ENCODE measurements at places on chromosomes 4 and X. TPM values are rescaled to one million over a fixed set of nuclear protein-coding genes. Genes with fewer than 3 reads are reported as not detected.

The OPRPN gene
- total RNA-seq = not detected

The TMEM255A gene
- not detected for total RNA-seq

The PAK3 gene
- 1.5 TPM for total RNA-seq

The GPR173 gene
- total RNA-seq = 2.7 TPM

DNA sequence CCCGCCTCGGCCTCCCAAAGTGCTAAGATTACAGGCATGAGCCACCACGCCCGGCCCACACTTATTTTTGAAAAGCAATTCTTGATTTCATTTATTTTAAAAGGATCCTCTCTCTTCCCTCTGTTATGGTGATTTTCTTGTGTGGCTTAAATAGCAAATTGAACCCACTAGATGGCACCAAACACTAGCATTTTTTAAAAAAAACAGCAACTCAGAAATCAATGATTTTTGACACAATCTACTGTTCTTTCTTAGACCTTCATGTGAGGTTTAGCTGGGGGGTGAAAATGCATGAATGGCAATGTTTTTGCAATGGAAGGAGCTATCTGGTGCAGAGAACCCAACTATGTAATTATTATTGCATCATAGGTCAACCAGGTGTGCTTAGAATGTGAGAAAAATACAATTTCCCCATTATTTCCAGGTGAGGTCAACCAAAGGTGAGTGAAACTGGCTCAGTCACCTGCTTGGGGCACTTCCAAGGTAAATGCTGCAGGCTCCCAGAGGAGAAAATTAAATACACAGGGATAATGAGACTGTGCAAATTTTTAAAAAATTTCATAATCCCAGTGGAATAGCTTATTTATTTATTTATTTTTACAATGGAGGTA is 226.7 kb upstream of the PRKX start:
- DNase-seq = no peak

GRCh38 chr4:19224820-19225219 is 1026.9 kb upstream of the SLIT2 start:
- DNase-seq = no peak

DNA sequence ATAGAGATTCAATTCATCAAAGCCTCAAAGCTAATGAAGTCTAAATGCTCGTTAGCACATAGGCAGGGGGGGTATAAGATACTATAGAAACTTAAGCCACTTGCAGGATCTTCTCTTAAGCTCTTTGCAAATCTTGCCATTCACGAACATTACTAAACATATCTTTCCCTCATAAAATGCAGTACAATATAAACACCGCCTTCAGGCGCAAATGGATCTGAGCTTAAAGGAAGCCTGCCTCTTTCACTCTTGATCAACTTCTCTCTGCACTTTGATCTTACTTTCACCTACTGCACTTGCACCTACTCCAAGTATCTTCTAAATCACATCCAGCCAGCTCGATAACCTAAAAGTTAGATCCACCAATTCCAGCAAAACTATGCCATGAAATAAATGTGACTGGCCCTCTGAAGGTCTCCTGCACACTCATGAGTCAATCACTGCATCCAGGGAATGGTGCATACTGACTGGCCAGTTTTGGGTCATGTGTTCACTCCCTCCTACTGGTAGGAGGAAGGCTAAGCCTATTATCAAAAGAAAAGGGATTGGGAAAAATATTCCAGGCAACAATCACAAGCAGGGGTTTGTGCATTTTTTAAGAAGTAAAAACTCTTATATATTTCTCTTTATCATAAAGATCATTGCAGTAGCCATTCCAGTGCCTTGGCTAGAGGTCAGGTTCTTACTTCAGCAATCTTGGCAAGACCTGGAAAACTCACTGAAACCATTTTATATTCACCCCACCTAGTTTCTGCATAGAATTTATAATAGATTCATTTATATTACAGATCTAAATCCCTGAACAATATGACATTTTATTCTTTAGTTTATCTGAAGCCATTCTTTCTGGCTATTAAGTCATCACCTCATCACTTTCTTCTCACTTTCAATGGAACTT is 222.0 kb downstream of the PPP3CA start:
- DNase-seq = no peak

- no peak for DNase-seq
These were observed 93.6 kb upstream of the RASGEF1B start for GRCh38 chr4:81565142-81565870.

DNA sequence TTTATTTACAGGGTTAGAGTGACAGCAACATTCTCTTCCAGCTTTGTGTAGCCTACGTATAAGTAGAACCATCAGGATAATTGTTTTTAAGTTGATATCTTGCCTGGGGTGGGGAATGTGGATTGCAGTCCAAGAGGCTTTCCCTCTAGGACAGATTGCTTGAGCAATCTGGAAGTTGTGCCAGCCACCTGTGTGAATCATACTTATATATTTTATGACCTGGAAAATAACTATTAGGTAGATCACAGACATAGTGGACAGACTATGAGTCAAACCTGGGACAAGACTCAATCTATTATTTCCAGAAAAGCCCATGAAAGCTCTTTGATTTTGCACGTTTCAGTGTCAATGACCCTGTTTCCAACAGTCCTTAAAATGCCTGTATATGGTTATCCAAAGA is 98.9 kb downstream of the TLL1 start:
- no peak for DNase-seq
